ENCODE measurements at places on chromosomes 1 and 21.

DNA sequence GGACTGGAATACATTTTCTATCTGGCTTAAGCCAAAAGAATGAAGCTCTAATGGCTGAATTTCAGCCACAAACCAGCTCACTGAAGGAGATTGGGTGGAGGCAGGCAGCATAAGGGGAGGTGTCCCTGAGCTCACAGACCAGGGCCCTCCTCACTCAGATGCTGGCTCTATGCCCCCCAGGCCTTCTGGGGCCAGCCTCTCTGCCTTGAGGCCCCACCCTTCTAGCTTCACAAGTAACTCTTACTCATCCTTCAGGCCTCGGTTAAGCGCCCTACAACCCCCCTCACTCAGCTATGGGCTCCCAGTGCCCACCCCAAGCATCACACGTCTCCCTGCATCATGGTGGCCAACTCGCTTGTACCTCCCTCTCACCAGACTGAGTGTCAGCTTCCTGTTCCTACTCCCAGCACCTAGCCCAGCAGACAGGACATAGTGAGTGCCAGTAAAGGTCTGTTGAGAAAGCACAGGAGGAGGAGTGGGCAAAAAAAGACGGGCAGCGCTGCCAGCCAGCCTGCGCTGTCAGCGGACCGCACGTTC, 40.8 kb upstream of the GPR157 start:
- no peak for DNase-seq

DNA sequence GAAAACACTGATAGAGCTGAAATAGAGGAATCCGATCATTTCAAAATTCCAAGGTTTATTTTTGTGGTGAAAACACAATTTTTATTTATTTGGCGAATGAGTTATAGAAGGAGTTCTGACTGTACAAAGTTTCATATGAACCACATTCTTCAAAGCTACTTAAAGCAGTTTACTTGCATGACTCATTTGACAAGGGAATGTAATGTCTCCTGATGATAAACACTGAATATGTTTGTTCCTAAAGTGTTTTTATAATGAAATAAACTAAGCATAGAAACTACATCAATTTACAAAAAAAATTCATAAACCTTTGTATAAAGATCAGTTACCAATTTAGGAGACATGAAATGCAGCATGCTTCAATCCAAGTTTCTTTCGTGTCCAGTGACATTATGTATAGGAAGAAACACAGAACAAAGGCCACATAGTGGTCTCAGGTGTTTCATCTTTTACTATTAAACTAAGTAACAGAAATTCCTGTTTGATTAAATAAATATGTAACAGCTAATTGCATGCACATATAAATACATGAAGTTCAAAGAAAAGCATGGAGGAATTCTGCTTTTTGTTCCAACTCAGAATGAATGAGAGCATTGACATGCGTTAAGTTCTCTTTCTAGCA, 2.5 kb downstream of the PRKACB start:
- no peak for DNase-seq

- no peak for DNase-seq
Measured at GRCh38 chr1:105485207-105485606, 1571.3 kb upstream of the PRMT6 start.

- DNase-seq: no peak
Measured at GRCh38 chr1:230681599-230681998, 32.3 kb downstream of the AGT start.

DNA sequence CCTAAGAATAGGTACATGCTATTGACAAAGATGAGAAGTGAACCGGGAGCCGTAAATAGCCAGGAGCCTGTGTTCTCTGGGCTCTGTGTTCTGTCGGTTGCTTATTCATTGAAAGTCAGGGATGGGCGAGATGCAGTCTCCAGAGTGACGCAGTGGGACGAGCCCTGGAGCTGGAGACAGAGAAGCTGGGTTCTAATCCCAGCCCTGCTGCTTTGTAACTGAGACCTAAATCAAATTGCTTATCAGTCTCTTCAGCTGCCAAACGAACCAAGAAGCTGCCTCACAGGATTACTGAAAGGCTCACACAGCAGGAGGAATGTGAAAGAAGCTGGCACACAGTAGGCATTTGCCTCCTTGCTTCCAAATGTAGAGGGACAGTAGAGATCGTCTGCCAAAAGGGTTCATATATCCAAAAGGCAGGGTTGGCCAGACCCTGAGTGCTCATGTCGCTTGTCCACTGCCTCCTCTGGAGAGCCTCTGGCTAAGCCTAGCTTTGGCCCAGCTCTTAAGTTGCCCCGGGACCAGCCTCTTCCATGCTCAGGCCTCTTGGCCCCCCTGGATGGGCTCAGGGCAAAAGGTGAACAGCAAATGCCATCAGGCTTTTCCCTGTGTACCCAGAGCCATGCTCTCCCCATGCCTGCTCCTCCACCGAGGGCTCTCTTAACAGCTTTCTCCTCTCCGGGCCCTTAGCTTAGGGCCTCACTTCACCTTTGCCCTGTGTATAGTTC, 134.2 kb upstream of the IPO9 start:
- no peak for DNase-seq

DNA sequence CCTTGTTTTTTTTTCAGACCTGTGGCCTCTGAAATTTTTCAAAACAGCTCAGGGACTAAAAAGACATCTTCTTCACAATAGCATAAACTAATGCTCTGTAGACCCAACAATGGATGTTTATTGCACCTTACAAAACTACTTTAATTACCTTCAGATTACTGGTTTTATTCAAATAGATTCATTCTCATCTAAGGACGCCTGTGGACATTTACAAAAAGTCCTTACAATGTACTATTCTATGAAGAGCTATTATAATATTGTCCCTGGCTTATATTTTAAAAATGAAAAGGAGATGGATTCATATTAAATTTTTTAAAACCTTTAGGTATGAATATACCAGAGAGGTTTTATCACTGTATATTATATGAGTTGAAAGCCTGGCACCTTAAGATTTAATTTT, 238.4 kb upstream of the NR5A2 start:
- no peak for DNase-seq

DNA sequence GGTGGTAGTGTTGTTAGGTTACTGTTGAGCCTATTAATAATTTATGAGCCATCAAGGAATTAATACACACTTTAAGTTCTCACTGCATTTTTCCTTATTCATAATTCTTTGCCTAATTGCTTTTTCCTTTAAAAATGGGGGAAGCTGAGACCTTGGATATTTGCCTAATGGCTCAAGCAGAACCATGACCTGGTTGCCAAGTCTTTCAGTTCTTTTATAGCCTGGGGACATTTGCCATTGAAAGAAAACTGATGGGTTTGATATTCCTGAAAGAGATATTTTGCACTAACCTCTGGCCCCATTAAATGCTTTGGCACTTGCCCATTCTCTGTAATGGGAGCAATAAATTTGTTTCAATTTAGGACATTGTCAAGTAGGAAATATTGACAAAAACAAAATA, 18.5 kb upstream of the LRRC53 start:
- DNase-seq: no peak

- DNase-seq: no peak
Measured at GRCh38 chr1:112633628-112634027, 14.0 kb downstream of the CAPZA1 start.

GRCh38 chr1:55195521-55196233, 19.5 kb downstream of the USP24 start:
- DNase-seq: no peak
